ELR (cell line): ENCODE measurements at places on chromosomes 3 and 15.
A peak's percentile ranks its signal among the peaks of the same experiment; 100 is the strongest.

- no peak for DNase-seq
Measured at GRCh38 chr15:79948761-79949160, 22.2 kb downstream of the BCL2A1 start.

DNA sequence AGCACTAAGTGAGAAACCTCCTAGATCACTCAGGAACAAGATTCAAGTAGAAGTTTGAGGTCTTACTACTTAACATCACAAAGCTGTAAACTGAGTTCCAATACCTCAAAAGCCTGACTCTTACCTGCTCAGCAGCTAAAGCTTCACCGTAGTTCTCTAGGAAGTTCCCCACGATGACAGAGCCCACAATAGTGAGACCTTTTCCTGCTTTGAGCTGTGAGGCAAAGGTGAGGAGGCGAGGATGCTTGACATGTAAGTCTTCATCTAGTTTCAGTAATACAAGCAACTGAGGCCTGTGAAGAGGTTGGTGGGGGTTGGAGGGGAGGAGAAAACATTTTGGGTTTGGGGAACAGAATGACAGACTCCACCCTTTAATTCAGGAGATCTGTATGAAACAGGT lies 15.7 kb downstream of the EMC4 start:
- no peak for DNase-seq

DNA sequence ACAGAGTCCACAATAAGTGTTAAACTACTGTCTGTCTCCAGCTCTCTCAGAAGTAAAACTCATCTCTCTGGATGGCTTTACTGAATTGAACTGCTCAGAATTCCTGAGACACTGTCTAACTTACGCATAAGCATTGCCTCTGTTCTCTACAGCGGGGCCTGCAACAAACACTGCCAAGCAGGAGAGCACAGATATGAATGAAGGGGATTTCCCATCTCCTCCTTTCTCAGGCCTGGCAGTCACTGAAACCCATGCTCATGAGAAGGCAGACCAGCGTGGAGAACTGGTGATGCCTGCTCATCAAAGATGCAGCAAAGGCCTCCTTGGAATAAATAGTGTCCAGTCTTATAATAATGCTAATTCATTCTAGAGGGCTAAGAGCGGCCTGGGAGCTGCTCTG lies 10.3 kb downstream of the RASGRP1 start:
- no peak for DNase-seq

DNA sequence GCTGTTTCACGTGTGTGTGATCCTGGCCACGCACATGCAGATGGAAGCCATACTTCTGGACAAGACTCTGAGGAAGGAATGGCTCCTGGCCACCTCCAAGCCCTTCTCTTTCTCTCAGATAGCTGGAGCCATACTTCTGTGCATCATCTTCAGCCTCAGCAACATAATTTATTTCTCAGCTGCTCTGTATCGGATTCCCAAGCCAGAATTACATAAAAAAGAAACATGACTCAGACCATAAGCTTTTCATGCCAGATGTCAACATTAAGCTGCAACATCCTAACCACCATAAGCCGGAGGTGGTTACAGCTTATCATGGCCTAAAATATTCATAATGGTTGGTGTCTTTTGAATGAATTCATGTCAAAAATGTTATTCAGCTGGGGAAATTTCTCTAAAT lies 10.6 kb upstream of the KIF23 start:
- DNase-seq: peak; percentile 93

DNA sequence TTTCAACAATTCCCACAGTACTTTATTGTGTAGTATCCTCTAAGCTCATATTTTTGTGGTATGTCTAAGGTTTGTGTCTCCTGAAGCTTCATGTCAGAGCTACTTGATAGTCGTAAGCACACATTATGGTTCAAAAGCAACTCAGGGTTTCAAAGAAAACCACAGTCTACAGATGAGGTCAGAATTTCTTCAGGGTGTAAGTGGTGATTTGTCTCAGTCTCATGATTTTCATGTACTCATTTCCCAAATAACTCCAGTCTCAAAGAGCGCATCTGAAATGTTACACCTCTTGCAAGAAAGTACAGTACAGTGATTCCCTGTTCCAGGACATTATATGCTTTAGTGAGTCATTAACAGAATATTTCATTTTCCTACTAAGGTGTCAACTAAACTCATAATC lies 47.5 kb upstream of the SSR3 start:
- DNase-seq: peak; percentile 38

GRCh38 chr15:51969728-51970127 lies 1.9 kb downstream of the LEO1 start:
- DNase-seq: peak; percentile 37

DNA sequence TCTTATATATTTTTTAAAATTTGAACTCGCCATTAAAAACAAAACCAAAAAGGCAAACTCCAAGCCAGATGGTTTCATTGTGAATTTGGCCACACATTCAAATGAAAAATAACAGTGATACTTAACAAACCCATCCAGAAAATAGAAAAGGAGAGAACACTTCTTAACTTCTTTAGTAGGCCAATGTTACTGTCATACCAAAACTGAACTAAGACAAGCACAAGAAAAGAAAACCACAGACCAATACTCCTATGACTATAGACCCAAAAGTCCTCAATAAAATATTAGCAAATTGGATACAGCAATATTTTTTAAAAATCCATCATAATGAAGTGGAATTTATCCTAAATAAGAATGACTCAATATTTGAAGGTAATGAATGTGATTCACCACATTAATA lies 73.5 kb upstream of the ALDH1A3 start:
- no peak for DNase-seq

GRCh38 chr3:184639351-184639750 lies 72.5 kb downstream of the MAGEF1 start:
- DNase-seq: no peak

- peak; percentile 86 for DNase-seq
Measured at GRCh38 chr3:147945968-147946519, 536.9 kb downstream of the ZIC1 start.

DNA sequence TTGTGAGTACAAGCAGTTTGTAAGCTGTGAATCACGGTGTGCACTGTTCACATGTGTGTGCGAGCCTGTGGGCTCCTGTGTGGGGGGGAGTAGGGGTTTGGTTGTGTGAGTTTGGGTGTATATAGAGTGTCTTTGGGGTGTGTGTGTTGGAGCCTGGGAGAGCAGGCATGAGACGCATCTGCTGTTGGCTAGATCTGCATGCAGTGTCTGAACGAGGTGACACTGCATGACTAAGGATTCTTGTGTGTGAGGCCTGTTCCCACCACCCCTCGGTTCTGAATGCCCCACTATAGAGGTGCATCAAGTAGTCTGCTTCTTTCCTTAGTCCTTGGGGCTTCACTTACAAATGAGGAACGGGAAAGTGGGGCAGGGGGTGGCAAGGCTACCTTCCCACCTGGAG lies 68.4 kb downstream of the MAGEF1 start:
- no peak for DNase-seq

- DNase-seq: no peak
Measured at GRCh38 chr3:180048840-180049239, 12.1 kb upstream of the PEX5L start.

GRCh38 chr3:141875893-141876380 lies 506 bp upstream of the ATP1B3 start:
- DNase-seq: peak; percentile 75

DNA sequence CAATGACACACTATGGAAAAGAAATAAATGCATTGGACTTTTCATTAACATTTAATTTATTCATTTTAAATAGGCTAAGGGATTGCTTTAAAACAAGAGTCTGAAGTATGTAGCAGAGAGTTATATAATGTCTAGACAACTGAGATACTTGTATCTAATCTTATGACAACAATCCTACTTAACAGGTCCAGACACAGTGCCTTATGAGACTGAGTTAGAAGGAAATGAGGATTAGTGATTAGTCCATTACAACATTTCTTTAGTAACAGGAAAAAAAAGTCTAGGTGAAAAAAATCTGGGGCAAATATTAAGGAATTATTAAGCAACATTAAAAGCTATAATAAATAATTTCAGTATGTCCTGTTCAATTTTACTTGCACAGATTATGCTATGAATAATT lies 140.6 kb downstream of the MEIS2 start:
- DNase-seq: no peak

DNA sequence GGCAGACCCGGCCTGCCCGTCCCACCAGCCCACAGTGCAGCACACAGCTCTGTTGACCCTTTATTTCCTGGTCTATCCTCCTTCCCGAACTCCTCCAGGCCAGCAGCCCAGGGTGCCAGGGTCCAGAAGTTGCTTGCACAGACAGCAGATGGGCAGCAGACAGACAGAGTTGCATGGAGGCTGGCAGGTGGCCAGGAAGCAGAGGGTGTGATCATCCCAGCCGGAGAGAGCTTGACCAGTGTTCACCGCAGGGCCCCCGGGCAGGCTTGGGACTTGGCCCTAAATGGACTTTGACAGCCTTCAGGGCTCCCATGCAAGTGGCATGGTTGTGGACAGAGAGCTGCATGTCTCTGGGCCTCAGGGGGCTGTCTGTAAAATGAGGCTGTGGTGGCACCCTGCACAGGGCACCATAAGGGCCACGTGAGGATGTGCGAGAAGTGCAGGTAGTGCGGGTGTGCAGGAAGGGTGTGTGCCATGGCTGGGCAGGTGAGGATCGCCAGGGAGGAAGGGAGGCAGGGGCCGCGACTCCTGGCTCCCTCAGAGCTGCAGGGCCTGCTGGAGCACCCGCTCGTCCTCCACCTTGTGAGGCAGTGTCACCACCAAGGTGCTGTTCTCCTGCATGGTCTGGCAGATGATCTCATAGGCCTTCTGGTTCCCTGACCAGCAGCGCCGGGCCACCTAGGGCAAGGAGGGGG lies 6.3 kb upstream of the ZXDC start:
- DNase-seq: peak; percentile 17

- DNase-seq: no peak
Measured at GRCh38 chr15:73335471-73335870, 33.3 kb downstream of the HCN4 start.

GRCh38 chr3:190019844-190020243 lies 100.9 kb downstream of the P3H2 start:
- DNase-seq: no peak

DNA sequence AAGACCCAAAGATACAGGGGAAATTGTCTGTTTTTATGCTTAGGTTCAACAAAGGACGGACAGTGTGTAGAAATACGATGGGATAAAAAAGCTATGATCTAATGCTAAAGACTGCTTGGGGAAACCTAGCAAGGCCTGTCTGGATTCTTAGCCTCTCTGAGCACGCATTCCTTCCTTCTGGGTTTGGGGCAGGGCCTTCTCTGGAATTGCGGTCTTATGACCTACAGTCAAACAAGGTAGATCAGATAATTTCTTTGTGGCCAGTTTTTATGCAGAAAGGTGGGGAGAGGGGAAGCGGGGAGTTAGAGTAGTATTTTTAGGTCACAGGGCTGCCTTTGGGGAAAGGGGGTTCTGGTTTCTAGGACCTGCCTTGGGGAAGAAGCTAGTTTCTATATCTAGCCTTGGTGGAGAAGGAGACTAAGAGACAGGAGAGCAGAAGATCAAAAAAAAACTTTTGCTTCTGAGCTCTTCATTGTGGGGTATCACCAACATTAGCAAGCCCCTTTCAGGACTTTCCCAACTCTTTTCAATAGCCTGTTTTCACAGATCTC lies 39.1 kb upstream of the LIPC start:
- no peak for DNase-seq

DNA sequence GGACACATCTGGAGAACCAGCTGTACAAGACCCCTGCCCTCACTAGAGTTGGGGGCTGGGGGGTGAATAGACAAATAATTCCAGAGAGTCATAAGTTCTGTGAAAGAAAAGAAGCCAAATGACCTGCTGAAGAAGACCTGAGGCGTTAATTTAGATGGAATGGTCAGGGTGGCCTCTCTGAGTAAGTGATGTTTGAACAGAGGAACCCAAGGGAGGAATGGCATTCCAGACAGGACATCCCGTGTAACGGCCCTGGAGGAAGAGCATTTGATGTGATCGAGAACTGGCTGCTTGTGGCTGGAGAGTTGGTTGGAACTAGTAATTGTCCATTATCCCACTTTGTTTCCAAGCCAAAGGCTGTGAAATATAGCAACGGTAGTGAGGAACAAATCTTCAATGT lies 1.7 kb downstream of the NR2C2 start:
- peak; percentile 32 for DNase-seq

DNA sequence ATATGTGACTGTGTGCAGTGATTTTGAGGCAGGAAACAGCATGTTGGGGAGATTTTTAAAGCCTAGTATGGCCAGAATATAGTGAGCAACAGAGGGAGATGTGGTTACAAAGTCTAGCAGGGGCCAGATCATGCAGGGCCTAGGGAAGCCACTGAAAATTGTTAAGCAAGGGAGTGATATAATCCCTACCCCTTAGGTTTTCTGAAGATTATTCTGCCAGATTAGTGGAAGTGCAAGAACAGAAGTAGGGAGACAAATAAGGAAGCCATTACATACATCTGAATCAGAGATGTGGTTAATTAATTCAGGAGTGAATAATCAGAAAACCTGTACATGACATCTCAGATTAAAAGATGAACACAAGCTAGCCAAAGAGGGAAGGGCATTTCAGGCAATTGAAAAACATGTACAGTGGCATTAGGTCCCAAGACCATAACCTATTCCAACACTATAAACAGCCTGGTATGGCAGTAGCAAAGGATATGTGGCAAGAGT lies 54.8 kb downstream of the MSL2 start:
- peak; percentile 23 for DNase-seq

DNA sequence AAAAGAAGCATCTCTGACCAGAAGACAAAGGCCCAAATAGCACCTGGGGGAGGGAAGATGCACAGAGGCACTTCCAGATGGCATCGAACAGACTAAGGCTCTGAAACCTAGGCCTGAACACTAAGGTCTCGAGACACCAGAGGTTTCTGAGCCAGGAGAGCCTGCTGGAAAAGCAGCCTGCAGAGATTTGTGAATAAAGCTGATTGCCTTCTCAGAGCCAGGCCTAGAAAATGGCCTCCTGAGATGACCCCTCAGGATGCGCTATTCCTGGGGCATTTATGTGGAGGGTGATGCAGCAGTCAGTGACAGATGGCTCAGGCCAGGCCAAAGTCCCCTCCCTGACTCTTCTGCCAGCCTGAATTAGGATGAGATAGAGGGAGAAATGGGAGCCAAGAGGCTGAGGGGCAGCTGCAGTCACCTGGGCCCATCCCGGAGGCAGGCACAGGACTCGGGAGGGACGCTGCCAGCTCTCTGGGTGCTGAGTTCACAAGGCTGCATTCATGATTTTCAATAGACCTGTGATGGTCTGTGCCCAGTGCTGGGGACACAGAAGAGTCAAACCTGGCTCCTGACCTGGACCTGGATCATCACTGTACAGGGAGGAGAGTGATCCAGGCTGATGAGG lies 6.9 kb downstream of the PRSS50 start:
- DNase-seq: no peak

GRCh38 chr3:127628788-127629466 lies at the start of gene PODXL2:
Gene PODXL2 (plus strand): TSS chr3:127629185. CDS start chr3:127629220, 35 bp downstream.
- DNase-seq: peak; percentile 31

DNA sequence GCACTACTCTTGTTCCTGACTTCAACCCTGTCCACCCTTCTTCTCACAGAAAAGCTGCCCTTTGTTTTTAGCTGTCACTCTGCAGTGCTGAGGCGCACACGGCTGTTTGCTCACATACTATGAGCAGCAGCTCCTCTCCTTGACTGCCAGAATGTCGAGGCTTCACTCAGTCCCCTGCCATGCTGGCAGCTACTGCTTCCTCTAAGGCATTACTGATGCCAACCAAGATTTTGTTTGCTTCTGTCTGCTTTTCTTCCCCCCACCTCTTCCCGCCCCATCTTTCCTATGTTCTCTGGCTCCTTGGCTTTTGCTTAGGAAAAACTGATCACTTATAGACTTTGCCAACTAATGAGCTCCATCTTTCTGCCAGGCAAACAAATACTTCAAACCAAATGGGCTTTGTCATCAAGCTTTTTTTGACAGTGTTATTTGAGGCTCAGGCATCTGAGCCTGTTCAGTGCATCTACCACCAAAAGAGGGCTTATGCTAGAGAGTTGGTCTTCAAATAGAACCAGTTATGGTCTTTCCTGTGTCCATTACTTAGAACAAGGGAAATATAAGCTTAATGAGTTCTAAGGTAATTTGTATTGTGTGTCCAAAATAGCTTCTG lies 81.0 kb downstream of the FBXL2 start:
- no peak for DNase-seq
